ENCODE measurements at places on chromosomes 4 and X.

- no peak for DNase-seq
These were observed 41.4 kb upstream of the MAGEA4 start for GRCh38 chrX:151871244-151871643.

GRCh38 chr4:83417566-83417965 is 38.1 kb downstream of the HELQ start:
- no peak for DNase-seq

DNA sequence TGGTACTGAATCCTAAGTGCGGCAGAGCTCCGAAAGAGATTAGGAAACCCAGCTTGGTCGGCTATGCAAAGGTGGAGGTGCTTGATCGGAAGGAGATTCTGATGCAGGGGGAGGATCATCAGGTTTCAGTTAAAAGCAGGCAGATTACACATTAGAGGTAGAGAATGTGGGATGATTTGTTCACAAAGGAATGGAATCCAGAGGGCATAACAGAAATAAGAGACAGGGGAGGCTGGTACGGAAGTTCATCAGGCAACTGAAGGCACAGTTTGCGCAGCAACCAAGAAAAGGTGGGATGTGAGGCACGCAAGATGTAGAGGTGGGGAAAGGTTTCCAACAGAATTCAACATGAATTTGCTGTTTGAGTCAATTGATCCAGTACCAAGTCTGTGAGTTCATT is 424 bp upstream of the ZNF330 start:
- no peak for DNase-seq

GRCh38 chr4:42167709-42168108 is 15.3 kb upstream of the BEND4 start:
- DNase-seq, result no peak

DNA sequence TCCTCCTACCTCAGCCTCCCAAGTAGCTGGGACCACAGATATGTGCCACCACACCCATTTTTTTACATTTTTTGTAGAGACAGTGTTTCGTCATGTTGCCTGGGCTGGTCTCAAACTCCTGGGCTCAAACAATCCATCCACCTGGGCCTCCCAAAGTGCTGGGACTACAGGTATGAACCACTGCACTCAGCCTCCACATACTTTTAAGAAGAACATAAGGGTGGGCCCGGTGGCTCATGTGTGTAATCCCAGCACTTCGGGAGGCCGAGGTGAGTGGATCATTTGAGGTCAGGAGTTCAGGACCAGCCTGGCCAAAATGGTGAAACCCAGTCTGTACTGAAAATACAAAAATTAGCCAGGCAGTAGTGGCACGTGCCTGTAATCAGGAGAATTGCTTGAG is 51.5 kb upstream of the MXD4 start:
- no peak for DNase-seq

GRCh38 chr4:123997776-123998449 is 601.3 kb downstream of the SPRY1 start:
- DNase-seq, result no peak

- no peak for DNase-seq
These were observed 60.4 kb downstream of the PCDH18 start for GRCh38 chr4:137471895-137472294.

GRCh38 chr4:71210823-71211222 is 128.0 kb upstream of the SLC4A4 start:
- no peak for DNase-seq

DNA sequence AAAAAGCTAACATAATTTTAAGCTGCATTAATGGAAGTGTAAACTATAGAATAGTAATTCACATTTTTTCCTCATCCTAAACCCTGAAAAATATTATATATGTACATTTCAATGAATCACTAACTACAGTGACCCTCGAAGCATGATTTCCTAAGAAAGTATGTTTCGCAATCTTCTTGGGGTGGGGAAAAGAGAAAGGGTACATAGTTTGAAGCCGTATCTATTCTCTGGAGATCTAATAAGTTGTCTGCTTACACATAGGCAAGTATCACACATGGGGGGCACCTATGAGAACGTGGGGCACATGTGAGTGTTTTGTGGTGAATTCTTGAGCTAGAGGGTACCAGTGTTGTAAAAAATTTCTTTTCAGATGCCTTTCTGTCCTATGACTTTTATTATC is 71.2 kb downstream of the JADE1 start:
- DNase-seq, result no peak

DNA sequence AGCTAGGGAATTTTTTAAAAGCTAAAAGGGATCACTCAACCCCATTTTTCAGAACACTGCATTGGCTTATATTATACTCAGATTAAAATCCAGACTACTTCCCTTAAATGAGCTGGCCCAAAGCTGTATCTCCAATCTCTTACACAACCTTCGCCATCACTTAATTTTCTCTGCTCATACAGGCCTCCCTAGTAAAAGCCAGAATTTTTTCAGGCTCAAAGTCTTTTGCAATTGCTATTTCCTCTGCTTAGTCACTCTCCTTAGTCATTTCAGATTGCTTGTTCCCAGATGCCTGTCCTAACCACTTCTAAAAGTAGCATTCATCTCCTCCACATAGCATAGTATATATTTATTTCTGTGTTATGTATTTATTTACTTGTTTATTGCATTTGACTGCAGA is 1587.9 kb upstream of the ADGRL3 start:
- DNase-seq, result no peak

GRCh38 chr4:40292313-40292759 is 42.8 kb upstream of the CHRNA9 start:
- DNase-seq, result no peak

DNA sequence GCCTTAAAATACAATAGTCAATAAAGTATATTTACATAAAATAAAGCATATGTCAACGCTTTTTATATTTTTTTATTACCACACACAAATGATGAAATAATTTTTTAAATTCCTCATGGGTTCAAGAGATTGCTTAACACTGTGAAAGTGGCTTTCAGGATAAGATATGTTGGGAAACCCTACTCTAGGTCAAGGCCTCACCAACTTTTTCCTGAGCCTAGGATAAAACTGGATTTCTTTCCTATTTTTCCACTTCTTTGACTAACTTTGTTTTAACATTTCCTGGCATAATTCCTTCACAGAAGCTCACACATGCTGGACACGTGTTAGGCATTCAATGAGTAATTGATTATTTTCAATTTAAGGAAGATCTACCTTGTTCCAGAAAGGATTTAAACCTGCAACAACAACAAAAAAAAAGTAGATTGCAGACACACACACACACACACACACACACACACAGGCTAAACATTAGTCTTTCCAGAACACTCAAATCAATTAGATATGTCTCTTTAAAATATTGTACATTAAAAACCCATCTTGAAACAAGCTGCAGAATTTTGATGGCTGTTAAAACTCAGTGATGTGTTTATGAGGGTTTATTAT is 9.1 kb downstream of the KLB start:
- DNase-seq, result no peak

GRCh38 chr4:37918653-37919052 is 27.8 kb downstream of the TBC1D1 start:
- DNase-seq, result peak; percentile 56

DNA sequence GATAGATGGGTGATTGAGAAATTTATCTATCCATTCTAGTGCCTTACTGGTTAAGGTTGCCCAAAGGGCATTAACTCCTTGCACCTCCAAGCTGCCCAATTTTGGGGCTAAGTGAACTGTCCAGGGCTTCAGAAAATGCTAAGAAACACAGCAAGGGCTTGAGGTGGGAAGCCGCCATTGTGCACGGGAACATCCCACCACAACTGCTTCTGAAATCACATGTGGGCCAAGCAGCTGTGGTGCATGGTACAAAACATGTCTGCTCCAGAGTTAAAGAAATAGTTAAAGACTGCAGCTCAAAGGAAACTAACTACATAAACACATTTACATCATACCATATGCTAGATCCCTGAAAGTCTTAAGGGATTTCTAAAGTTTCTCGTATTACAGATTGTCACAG is 144.3 kb upstream of the NDST3 start:
- no peak for DNase-seq

- DNase-seq, result no peak
These were observed 233.9 kb downstream of the RPA4 start for GRCh38 chrX:97117572-97117971.

- DNase-seq, result peak; percentile 82
These were observed 66.2 kb downstream of the MAGEA1 start for GRCh38 chrX:153245288-153245731.

DNA sequence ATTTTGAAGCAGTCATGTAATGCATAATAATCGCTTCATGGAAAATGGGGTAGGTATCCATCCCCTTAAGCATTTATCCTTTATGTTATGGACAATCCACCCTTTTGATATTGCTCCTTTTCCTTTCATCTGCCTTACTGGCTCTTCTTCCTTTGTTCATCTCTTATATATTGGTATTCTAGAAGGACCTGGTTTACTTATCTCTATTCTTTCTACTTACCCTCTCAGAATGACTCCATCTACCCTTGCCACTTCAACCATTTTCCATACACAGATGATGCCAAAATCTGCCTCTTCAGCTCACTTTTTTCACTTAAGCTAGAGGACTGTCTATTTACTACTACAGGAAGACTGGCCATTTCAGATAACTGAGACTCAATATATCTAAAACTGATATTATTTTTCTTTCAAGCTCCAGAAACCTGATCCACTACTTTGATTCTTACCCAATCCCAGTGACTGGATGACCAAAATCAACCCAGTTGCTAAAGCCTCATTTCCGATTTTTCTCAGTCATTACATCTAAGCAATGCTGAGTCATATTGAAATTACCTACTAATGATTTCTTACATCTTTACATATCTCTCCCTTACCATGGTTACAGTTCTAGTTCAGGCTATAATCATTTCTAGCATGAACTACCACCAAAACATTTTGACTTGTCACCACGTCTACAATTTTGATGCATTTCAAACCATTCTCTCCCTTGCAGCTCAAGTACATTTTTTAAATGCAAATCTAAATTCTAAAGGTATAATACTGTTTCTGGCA is 93.7 kb downstream of the FAAH2 start:
- DNase-seq, result no peak

DNA sequence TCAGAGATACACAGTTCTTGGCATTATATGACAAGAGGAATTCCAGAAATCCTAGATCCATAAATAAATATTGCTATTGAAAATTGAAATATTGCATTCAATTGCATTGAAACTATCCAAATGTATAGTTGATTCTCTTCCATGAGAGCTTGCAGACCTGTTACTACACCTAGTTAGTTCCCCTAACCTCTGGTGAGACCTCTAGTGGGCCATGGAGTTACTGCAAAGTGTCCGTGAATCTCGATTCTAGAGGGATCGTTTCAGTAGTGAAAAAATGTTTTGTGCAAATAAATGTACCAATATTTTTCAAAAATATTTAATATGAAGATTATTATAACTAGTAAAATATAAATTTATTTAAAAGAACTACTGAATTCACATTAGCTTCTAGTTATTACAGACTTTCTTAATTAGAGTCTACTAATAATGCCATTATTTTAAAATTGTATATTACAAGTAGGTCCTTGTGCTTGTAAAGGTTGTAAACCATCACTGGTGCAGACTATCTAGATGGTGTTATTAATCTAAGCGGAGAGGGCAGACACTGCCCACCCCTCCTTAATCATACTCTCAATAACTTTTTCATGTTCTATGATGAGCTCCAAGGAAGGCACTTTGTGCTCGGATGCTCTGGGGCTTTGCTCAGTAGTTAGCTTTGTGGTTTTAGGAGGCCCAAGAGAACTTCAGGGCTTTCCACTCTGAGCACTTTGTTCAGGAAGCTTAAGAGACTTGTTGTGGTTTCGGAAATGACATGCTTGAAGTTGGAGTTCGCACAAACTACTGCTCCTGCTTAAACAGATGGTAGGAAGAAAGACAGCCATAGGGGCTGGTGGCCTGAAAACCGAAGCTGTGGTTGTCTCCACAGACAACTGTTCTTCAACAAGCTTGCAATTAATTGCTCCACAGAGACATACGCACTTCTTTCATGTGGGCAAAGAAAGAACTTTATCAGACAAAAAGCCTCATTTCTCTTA is 42.8 kb downstream of the IL21 start:
- peak; percentile 29 for DNase-seq

DNA sequence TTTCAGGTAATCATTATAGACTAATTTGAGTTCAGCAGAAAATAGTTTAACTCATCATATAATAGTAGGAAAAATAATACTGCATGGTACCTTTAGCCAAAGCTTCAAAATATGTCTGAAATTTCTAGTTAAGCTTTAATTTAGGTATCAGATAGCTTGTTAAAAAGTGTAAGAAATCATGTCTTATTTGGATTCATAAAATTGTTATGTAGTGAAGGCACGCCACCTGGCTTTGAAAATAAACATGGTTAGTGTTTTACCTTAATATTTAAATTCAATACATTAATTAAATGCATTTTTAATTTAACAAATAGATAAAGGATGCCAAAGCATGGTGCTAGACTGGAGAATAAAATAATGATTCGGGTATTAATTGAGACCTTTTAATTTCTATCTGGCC is 211.4 kb downstream of the FSTL5 start:
- DNase-seq, result no peak

- no peak for DNase-seq
These were observed 144.2 kb downstream of the EDA start for GRCh38 chrX:69759921-69760625.

DNA sequence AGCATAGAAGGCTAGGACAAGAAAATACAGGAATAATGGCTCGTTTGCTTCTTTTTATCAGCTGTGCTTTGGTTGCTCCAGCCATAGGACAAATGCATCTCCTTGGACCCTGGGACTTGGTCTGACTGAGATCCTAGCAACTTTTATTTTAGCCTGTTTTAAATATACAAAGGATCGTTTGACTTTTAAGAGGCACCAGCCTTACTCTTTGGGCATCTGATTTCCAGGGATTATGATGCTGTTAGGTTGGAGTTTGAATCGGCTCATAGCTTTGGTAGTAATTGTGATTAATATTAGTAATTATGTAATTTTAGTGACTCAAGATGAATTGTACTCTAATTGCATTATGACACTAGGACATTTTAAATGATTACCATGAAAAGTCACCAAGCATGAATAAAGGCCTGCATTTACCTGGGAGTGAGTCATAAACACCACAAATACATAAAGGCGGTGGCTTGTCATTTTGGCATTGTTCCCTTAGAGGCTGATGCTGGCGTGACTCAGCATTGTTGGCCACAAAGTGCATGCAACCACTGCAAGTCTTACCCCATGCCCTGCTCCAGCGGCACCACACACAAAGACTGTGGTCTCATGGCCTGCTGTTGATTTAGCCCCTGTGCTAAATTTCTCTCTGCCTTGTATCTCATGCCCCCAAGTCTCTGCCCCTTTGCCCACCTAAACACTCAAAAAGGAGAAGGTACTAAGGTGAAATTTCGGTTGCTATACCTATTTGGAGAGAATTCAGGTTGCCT is 12.4 kb downstream of the GPAT3 start:
- DNase-seq, result no peak

DNA sequence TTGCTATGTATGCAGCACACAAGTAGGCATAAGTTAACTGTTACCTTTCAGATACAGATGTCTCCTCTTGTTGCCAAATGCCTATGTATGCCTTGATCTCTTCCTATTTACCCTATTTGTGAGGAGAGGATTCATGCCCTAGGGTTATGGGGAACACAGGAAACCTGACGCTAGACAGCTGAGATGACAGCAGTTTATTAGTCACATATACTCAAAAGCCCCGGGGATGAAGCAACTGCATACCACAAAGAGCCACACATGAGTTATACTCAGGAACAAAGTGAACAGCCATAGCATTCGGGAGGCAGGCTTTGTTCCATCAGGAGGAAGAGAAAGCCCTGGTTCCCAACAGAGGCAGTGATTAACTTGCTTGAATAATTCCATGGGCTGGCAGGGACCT is 1011.7 kb upstream of the PCDH7 start:
- no peak for DNase-seq

Measured in NCI-H526 treated with DMSO at 0.1 percent for 48 hours (cell line).